NCI-H1930 (cell line): ENCODE measurements at places on chromosomes 2 and 18.

DNA sequence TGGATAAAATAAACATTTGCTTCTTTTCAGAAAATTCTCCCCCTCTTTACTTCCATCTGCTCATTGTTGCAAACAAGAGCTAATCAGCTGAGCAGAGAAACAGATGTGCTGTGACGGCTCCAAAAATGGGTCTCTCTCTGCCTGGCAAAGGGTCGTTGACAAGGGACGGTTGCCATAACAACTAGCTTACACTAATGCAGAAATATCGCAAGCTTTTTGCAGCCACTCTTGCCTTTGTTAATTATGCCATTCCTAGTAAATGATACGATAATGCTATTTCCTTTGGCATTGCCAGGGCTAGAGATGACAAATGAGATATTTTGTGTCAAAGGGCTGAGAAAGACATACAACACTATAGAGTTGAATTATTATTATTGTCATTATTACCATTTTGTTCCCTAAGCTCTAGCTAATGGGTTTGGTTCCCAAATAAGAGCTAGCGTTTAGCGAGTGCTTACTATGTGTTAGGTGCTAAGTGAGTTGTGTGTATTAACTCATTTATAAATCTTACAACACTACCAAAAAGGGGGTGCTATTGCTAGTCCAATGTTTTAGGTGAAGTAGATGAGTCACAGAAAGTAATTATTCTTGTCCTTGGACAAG lies 46.8 kb downstream of the MYO3B start:
- no peak for DNase-seq

GRCh38 chr18:9868857-9869714 lies 16.7 kb upstream of the TXNDC2 start:
- DNase-seq = no peak

GRCh38 chr2:101796825-101797600 lies 99.5 kb downstream of the MAP4K4 start:
- no peak for DNase-seq

DNA sequence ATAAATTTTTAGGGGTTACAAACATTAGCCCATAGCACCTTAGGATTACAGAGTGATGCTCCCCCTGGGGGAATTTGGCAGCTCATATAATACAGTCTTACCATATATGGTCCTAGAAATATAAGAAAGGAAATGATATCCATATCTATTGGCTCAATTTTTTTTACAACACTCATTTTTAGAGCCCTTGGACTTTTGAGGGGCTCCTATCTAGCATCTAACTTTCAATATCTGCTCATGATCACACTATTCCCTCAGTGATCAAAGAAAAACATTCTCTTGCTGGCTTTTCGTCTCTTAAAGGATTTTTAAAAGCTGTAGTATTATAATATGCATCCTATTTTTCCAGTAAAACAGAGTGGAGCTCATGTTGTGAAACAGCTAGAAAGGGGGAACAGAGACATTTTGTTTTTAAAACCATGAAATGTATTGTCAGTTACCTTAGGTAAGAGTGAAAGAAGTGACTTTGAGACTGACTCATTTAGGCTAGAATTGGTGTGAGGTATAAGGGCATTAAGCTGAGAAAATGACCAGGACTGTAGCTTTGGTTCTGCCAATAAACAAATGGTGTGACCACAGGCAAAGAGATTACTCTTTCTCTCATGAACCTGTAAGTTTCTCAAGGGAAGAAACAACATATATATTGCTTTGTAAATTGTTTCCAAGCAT lies 65.8 kb downstream of the ALPK2 start:
- no peak for DNase-seq

GRCh38 chr18:38619129-38619528 lies 1053.5 kb upstream of the CELF4 start:
- no peak for DNase-seq

GRCh38 chr2:20509770-20510490 lies 63.1 kb downstream of the RHOB start:
- no peak for DNase-seq

DNA sequence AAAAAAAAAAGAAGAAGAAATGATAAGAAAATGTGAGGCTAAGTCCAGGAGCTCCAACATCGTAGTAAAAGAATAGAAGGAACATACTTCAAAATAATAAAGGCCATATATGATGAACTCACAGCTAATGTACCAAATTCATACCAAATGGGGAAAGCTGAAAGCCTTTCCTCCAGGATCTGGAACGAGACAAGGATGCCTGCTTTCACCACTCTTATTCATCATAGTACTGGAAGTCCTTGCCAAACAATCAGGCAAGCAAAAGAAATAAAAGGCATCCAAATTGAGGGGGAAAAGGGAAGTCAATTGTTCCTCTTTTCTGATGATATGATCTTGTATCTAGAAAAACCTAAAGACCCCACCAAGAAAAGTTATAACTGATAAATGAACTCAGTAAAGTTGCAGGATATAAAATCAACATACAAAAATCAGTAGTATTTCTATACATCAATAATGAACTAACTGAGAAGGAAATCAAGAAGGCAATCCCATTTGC lies 170.6 kb downstream of the METTL4 start:
- no peak for DNase-seq

DNA sequence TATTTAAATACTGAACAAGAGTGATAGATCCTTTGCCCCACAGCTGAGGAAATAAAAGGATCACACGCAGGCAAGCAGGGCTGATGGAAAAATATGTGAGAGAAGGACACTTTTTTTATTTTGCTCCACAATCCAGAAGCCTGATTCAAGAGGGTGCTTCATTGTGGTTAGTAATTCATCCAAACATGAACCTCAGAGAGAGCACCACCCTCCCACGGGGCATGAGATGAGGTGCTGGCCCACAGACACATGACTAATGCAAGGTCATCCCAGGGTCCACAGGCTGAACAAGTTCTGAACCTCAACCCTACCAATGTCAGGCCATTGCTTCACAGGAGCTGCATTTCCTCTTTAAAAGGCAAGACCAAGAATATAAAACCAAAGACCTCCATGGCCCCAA lies 239.6 kb downstream of the MREG start:
- DNase-seq = no peak

DNA sequence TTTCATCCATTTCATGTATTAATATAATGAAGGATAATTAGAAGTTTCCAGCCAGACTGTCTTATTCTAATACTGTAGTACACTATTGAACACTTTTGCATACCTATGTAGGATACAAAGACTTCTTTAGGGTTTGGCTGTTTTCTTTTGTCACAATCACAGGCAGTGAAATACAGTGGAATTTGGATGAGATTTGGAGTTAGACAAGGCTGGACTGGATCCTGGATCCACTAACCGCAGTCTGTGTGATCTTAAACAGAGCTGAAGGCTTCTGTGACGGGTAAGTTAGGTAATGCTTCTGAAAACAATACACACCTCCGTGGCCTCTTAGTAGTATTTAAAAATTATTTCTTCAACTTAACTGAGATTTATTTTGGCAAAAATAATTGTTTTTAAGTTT lies 1128.6 kb upstream of the CDH2 start:
- DNase-seq = no peak

DNA sequence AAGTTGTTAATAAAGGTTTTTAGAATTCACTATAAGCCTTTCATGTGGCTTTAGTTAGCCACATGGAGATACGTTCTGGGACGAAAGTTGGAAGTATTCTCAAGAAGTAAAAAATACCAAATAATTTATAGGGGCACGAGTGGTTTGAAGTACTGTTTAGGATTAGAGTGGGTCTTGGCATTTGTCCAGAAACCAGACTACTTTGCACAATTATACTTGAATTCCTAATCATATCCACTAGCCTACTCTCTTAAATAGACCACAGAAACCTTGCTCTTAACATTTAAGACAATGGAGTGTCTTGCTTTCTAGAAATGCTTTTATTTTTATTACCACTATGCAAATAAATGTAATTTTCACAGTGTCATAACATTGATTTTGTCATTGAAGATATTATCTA lies 44.6 kb downstream of the UBE2E3 start:
- DNase-seq = no peak

- no peak for DNase-seq
Measured at GRCh38 chr2:223870840-223871611, 33.6 kb upstream of the AP1S3 start.

DNA sequence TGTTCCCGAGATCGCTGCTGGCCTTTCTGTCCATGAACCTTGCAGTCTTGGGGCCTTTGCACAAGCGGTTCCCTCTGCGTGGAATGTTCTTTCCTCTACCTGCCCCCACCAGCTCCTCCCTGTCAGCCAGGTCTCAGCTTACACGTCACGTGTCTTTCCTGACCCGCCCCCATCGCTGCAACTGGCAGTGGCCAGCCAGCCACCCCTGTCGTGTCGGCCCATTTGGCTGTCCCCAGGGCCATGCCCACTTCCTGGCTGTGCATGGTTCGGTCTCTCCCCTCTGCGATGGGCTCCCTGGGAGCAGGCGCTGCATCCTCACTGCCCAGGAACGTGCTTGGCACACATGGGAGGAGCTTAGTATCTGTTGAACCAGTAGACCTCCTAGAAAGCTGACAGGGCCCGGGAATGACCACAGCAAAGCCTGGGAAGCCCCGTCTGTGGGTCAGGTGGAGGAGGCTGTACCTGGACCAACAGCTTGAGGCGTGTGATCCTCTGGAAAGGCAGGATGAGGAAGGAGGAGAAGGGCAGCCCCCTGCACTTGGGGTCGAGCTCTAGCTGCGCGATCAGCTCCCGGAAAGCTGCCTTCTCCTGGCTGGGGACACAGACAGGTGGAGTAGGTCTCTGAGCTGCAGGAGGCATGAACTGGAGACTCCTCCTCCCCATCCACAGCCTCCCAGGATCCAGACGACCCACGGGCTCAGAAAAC lies 21.0 kb downstream of the SNORC start:
- no peak for DNase-seq

GRCh38 chr2:25489631-25490030 lies 147.9 kb upstream of the DNMT3A start:
- no peak for DNase-seq

GRCh38 chr18:23424616-23425015 lies 28.5 kb upstream of the RIOK3 start:
- DNase-seq = no peak

DNA sequence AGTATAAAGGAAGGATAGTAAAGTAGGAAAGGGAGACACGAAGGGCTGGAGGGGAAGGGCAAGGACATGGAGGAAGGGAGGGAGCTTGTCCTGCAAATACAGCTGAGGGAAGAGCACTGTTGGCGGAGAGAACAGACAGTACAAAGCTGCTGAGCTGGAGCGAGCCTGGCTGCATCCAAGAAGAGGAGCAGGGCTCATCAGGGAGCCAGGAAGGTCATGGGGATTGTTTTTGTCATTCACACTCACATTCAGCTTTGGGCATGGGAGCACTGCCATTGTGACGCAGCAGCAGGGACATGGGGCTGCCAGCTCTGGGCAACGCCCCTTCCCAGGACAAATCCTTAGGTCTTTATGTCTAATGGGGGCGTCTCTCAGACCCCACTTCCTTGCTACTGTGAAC lies 125.1 kb downstream of the COPS8 start:
- DNase-seq = no peak

- DNase-seq = peak; percentile 88
Measured at GRCh38 chr2:122643725-122644329, 888.4 kb downstream of the TSN start.

DNA sequence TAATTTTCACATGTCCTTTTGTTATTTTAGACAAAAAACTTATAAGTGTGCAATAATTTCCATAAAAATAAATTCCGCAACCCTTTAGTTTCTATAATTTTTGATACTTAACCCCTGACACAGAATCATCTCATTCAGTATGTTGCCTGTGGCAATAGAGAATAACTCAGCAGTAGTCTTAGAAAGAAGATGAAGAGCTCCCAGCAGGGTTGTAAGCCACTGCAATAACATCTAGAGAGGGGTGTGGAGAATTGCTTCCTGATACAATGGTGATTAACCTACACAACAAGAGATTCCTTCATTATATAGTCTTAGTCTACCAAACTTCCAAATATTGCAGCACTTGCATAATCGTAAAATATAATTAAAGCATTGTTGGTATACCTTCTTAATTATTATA lies 118.9 kb downstream of the TMX3 start:
- no peak for DNase-seq
